ENCODE measurements at places on chromosomes 12 and 14.

- DNase-seq: no peak
These were observed 2.8 kb downstream of the FGD6 start for GRCh38 chr12:95214466-95214865.

DNA sequence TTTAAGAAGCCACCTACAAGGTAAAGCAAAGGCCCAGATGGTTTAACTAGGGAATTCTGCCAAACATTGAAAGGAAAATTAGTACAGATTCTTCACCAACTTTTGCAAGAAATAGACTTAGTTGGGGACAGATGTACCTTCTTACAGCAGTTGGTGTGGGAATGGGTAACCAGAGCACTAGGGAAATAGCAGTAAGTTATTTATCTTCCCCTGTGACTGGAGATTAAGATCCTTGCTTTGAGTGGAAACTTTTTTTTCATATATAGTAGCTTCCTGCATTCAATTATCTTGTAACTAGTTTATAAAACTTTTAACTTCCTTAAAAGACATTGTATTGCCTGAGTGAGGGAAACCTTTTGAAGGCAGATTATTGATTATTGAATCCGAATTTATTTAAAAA, 44.2 kb downstream of the ARID2 start:
- DNase-seq: no peak

DNA sequence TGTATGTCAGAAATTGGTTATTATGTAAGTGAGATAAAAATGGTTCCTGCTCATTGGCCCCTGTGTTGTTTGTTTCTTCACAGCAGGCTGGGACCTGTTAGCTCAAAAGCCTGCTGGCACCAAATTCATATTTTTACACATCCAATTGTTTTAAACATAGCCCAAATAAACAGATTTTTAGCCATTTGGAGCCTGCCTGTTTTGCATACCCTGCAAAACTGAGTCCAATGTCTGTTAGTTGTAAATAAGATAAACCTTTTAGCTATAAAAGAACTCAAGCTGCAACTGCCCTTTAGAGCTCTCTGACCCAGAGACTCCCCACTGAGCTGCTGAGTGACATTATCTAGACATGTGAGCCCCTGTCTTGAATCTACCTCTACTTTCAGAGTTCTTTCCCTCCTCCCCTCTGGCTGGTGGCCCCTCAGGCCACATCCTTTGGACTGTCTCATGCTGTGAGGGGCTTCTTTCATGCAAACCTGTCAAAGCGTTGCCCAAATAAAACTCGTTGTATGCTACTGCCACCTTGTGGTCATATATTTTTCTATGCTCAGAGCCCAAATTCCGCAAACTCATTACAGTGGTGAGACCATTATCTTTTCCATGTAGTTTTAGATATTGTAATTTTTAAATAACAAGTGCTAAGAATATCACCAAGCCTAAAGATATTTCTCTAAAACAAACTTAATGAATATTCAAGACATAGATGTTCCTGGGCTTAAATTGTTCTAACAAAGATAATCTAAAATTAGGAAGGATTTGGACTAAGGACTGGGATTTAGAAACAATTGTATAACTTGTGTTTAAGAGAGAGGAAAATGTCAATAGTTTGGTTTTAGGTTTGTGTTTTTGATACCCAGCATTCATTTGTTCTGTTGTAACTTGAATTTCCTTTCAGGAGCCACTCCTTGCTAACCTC, 337.9 kb downstream of the AACS start:
- DNase-seq: no peak

DNA sequence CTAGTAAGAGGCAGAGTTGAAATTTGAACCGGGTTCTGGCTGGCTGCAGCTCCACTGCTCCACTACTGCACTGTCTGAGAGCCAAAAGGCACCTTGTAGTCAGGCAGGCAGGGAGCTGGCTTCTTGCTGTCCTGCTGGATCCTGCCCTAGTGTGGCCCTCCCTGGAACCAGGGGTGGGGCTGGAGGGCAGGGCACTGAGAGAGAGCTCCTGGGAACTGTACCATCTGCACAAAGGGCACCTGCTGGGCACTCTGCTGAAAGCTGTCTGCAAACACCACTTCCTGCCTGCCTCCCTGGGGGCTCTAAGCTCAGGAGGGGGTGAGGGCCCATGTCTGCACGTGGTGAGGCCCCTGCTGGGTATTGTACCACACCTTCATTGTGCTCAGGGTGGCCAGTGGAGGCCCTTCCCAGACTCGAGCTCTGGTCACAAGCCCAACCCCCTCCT, 19.0 kb upstream of the TCL1B start:
- DNase-seq: no peak

DNA sequence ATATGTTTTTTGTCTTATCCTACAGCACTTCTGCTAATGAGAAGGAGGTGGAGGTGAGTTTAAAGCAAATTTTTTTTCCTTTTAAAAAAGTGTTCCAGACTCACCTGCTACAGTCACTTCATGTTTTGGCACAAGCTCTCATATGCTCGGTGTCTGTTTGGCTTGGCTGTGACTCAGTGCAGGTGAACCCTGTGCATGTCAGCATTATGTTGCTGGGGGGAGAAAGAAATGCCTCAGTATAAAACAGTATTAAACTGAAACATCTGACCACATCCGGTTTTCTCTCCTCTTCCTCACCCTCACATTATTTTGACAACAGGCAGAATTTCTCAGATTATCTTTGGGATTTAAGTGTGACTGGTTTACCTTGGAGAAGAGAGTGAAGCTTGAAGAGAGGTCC, 105.2 kb downstream of the DNAI7 start:
- DNase-seq: no peak

DNA sequence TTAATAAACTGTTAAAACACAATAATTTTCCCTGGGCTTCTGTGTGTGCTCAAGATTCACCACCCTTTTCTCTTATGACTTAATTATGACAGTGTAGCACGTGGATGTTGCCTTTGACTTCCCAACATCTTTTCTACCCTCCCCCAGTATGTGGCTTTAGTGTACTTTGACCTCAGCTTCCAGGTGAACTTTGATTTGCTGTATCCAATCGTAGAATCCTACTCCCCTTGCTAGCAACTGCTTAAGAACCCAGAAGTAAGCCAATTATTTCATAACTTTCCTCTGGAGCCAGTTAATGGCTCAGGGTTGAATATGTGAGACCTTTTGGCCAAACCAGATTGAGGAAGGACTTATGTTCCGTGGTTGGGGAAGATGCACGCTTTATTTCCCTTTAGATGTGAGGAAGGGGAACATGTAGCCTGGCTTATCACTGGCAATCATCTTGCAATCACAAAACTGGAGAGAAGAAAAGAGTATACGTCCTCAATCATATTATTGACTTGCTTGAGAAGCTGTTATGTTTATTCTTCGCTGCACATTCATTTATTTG, 259.6 kb upstream of the ATP2B1 start:
- no peak for DNase-seq

- DNase-seq: no peak
These were observed 6.3 kb downstream of the MSI1 start for GRCh38 chr12:120362516-120363273.

GRCh38 chr14:72247896-72248465, 315.8 kb downstream of the RGS6 start:
- DNase-seq: no peak

GRCh38 chr12:108839890-108840230, 17.5 kb downstream of the SSH1 start:
- DNase-seq: no peak

DNA sequence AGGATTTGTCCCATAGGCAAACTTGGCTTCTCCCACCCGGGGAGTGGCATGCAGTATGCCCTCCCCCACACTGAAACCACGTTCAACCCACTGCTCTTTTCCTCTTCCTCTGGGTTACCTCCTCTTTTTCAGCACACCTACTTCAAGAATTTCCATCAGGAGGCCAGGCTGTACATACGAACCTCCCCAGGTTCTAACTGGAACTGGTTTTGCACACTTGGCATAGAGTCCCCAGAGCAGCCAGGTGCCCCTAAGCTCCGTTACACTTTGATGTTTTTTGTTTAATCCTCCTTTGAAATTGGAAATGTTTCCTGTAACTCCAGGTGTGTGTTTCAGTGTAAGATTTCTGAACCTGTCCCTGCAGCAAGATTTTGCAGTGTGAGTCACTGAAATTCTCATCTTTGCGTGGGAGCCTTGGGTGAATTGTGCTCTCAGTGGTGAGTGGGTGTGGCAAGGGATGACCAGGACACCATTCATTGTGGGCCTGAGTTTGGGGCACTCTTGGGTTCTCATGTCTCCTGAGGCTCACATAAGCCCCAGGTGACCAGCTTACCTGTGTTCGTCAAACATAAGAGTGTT, 18.2 kb downstream of the CD9 start:
- no peak for DNase-seq

GRCh38 chr14:68534276-68534675, 258.6 kb downstream of the ZFP36L1 start:
- DNase-seq: no peak

DNA sequence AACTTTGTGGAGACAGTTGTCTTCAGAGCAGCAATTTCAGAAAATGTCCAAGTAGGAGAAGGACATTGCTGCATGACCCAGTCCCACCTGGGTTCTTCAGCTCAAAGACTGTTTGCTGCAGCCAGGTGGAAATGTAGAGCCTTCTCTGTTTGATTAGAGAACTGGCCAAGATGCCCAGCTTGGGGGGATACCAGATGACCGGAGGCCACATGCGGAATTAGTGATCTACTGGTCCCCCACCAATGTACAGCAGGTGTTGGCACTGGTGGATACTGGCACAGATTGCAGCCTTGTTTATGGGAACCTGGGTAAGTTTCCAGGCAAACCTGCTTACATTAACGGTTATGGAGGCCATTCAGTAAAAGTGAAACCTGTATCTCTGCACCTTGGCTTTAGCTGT, 555.3 kb downstream of the SLC6A15 start:
- DNase-seq: no peak

GRCh38 chr12:75823475-75823874, 208.1 kb downstream of the PHLDA1 start:
- DNase-seq: no peak

GRCh38 chr14:88166616-88167015, 156.5 kb downstream of the KCNK10 start:
- no peak for DNase-seq

- no peak for DNase-seq
These were observed 212.3 kb upstream of the GARIN6 start for GRCh38 chr12:99435095-99435791.

- no peak for DNase-seq
These were observed 12.0 kb upstream of the SLCO1B3 start for GRCh38 chr12:20798554-20798953.

GRCh38 chr14:52446355-52446754, 106.0 kb downstream of the TXNDC16 start:
- no peak for DNase-seq

GRCh38 chr14:60878536-60878935, 102.3 kb downstream of the TRMT5 start:
- no peak for DNase-seq

DNA sequence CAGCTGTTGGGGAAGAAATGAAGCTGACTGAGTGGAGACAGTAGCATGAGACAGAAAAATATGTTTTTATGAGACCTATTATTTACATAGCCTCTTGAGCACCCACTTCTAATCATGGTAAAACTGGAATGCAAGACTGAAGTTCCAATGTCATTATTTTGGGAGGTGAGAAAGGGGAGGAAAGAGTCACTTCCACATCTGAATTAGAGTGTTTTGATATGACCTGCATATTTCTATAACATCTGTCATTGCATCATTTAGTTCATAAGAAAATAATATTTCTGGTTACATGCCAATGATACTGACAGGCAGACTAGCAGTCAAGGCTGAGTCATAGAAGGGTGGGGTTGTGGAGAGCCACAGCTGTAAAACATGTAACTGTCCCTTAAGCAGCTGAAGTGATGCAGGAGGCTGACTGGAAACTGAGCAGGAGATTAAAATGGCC, 26.7 kb downstream of the NTN4 start:
- no peak for DNase-seq

DNA sequence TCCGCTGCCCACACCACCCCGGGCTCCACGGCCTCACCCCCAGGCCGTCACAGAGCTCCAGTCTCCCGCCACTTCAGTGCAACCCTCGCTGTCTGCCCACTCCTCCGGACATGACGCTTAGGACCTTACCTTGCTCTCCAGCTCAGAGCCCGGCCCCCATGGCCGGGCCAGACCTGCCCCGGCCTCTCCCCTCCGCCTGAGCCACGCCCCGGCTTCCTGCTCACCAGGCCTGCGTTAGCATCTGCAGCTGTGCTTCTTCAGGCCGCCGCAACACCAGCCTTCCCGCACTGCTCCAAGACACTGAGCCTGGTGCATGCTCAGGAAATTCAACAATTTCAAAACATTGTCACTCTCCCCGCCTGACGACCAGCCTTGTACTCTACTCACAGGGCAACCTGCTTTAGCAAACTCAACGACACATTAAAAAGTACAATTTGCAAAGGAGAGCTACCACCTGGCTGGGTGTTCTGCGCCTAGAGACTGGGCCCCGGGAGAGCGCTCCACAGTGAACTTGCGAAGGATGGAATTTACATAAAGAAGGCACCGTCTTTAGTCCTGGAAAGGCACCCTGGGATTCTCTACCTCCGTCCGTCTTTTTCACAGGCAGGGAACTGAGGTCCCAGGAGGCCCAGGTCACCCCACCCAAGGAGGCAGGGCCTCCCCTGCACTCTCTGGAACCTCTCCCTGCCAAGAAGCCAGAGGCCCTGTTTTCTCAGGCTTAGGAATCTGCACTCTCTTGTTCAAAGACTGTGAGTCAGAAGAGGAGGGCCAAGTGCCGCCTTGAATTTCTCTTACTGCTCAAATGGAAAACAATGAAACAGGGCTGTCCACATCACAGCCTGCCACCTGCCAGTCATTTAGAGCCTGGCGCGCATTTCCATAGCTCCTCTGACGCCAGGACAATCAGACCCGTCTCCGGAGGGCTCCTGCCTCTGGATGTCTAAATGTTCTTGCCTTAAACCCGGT, 51.3 kb downstream of the STX2 start:
- DNase-seq: no peak

DNA sequence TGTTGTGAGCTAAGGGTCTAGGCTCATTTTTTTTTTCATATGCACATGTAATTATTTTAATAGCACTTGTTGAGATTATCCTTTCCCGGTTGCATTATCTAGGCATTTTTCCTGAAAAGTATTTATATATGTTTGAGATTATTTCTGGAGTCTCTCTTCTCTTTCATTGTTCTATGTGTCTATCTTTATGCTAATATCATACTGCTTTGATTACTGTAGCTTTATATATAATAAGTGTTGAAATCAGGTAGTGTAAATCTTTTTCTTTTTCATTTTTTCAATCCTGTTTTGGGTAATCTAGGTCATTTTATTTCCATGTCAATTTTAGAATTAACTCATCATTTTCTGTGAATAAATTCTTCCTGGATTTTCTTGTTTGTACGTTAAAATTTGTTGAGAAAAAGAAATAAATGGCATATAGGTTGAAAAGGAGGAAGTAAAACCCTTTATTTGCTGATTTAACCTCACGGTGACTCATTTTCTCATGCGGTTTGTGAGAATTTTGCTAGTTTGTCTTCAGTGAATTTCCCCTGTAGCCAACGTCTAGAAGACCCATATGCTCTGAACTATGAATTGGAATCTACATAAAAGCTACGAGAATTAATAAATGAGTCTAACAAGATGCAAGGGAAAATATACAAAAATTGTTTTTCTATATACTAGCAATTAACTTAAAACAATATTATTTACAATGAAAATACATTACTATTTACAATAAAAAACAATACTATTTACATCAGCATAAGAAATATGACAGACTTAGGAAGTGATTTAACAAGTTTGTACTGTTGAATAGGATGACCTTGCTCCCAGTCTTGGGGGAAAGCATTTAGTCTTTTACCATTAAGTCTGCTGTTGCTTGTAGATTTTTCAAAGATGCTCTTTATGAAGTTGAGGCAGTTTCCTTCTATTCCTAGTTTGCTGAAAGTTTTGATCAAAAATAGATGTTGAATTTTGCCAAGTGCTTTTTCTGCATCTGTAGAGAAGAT, 105.0 kb downstream of the SNAPC1 start:
- no peak for DNase-seq

- no peak for DNase-seq
These were observed 64.2 kb upstream of the RIC8B start for GRCh38 chr12:106710143-106710893.
